GM18507 (cell line): ENCODE measurements at places on chromosomes 13 and 19.

- DNase-seq: no peak
Observed at GRCh38 chr19:50300814-50301606, 28.2 kb downstream of the KCNC3 start.

GRCh38 chr19:42512743-42513304, 15.5 kb downstream of the CEACAM1 start:
- DNase-seq: peak; percentile 38

- DNase-seq: no peak
Observed at GRCh38 chr13:49370371-49370770, 73.5 kb downstream of the CAB39L start.

- DNase-seq: no peak
Observed at GRCh38 chr13:59635589-59635988, 528.1 kb downstream of the DIAPH3 start.

- no peak for DNase-seq
Observed at GRCh38 chr13:97648171-97648880, 214.4 kb downstream of the RAP2A start.

GRCh38 chr13:109101550-109102144, 472.2 kb downstream of the MYO16 start:
- no peak for DNase-seq

DNA sequence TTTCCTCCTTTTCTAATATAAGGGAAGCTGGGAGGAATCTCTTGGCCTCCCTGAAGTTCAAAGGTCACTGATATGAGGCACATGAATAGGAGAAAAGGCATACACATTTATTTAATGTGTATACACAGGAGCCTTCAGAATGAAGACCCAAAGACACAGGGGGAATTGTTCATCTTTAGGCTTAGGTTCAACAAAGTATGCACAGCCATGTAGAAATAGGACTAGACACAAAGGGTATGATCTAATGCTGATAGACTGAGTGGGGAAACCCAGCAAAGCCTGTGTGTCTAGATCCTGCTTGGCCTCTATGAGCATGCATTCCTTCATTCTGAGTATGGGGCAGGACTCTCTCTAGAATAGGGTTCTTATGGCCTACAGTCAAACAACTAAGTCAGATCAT, 177.1 kb upstream of the RFC3 start:
- DNase-seq: no peak

- DNase-seq: no peak
Observed at GRCh38 chr13:66623129-66623820, 606.9 kb downstream of the PCDH9 start.

- DNase-seq: no peak
Observed at GRCh38 chr13:24087605-24088225, 72.8 kb upstream of the SPATA13 start.

DNA sequence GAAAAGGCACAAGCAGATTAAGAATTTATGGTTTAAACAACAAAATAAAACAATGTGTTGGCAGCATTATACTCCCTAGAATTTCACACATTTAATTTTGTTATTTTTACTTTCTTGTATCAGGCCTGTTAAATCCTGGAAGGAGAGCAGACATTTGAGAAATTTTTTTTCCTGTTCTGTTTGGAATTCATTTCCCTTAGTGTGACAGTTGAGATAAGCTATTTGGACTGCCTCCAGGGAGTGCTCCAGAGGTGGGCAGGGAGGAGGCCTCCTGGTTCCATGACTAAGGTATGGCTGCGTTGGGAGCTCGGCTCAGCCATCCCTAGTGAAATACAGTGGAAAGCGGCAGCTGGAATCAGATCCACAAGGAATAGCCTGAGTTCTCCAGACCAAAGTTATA, 185.7 kb downstream of the KCNRG start:
- no peak for DNase-seq

DNA sequence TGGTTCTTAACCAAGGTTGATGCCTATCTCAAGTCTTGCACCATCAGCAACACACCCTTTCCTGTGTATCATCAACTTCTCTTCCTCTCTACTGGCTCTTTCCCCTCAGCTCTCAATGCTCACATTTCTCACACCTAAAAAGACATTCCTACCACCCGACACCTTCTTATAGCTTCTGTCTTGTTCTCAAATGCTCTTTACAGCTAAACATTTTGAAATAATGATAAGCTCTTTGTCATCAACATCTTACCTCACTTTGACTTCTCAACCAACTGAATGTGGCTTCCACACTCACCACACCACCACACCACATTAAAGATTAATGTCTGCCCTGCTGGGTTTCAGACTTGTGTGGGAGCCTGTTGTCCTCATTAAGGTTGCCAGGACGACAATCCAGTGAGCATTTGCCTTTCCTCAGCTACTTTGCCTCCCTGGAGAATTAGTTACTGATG, 67.8 kb downstream of the RXFP2 start:
- no peak for DNase-seq

DNA sequence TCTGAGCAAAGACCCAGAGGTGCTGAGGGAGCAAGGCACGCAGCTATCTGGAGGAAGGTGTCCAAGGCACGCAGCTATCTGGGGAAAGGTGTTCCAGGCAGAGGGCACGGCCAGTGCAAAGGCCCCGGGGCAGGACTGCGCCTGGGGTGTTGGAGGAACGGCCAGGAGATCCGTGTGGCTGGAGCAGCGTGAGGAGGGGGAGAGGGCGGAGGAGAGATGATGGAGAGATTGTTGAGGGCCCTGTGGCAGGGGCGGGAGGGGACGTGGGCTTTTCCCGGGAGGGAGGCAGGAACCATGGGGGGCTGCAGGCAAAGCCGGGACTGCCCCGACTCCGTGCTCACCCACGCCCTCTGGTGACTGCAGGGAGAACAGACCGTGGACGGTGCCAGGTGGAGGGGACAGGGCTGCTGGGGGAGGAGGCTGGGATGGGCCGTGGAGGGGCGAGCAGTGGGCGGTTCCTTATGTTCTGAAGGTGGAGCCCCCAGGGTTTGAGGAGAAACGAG, 13.3 kb upstream of the MISP start:
- peak; percentile 61 for DNase-seq

GRCh38 chr13:99540530-99540929, 39.3 kb downstream of the TM9SF2 start:
- DNase-seq: no peak

DNA sequence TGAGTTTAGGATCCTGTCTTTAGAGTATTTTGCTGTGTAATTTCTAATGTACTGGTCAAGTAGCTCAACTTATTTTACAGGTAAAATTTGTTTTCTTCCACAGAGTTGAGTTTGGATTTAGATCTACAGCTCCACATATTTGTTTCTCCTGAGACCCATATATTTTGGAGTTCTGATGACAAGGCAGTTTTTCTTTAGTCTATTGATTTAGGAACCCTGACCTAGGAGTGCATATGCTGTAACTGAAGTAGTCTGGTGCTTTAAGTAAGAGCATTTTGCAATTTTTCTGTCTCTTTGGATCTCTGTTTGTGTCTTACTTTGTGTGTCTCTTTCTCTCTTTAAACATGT, 19.5 kb upstream of the SPRY2 start:
- no peak for DNase-seq

GRCh38 chr13:111082240-111082639, 32.9 kb upstream of the ARHGEF7 start:
- no peak for DNase-seq

GRCh38 chr13:60210510-60211330, 47.0 kb upstream of the DIAPH3 start:
- no peak for DNase-seq

- no peak for DNase-seq
Observed at GRCh38 chr13:24985107-24985506, 110.8 kb upstream of the PABPC3 start.

DNA sequence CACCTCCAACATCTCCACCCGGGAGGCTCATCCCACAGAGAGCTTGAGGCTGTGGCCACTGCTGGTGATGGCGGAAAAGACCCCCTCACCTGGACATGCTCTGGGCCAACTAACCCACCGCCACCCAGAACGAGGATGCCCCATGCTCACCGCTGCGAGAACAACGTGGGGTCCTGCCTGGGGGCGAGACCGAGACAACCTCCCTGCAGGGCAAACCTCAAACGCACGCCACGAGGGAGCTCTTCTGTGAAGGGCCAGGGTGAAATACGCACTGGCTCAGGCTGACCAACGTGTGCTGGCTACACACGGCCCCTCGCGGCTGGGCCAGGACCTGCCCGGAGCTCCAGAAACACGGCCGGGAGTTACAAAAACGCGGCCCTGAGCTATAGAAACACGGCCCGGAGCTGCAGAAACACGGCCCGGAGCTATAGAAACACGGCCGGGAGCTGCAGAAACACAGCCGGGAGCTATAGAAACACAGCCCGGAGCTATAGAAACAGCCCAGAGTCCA, 19.0 kb upstream of the PLPP2 start:
- no peak for DNase-seq

GRCh38 chr13:46817095-46817494, 20.1 kb upstream of the ESD start:
- no peak for DNase-seq

DNA sequence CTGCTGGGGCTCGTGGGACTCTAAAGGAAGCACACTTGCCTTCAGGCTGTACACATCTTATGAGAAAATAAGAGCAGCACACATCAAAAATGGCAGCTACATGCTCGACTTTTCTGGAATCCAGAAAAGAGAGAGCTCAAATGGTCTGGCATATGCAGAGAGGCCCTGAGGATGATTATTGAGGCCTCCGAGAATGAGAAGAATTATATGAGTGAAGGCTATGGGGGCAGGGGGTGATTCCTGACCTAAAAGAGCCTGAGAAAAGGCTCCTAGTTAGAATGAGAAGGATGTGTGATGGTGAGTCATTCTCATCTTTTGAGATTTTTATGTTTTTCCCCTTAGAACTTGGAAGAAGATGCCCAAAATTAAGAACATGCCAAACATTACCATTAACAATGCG, 97.1 kb downstream of the HSPH1 start:
- DNase-seq: no peak
